ENCODE measurements at places on chromosomes 7 and 10.

DNA sequence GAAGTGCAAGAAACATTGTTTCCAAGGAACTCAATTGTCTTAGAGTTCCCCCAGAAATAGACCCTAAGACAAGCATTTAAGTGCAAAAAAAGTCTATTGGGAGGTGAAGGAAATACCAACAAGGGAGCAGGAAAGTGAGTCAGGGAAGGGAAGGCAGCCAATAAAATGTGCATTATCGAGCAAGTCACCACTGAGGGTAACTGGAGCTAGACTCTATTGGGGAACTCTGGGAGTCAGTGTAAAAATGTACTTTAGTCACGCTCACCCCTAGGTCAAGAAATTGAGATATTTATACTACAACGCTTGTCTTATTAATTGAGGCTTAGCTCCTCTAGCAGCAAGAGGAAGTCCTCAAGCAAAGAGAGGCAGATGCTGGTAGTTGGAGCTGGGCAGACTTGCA is 137.7 kb downstream of the RTKN2 start:
- DNase-seq, result no peak

DNA sequence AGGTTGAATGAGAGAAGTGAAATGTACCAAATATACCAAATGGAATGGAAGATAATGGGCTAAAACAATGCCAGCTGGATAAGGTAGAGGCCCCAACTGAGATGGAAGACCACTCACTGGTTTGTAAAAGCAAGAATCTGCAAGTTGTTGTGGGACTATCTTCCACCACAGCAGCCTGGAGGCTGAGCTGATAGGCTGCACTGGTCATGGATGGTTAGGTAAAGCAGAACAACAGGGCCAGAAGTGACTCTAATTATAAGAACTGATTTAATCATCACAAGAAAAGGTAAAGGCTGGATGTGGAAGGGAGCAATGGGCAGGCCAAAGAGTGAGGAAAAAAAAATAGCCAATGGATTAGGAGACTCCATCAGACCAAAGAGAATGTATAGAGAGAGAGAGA is 11.8 kb downstream of the TFEC start:
- no peak for DNase-seq

GRCh38 chr10:128054163-128054970 is 71.9 kb downstream of the MKI67 start:
- DNase-seq, result no peak

DNA sequence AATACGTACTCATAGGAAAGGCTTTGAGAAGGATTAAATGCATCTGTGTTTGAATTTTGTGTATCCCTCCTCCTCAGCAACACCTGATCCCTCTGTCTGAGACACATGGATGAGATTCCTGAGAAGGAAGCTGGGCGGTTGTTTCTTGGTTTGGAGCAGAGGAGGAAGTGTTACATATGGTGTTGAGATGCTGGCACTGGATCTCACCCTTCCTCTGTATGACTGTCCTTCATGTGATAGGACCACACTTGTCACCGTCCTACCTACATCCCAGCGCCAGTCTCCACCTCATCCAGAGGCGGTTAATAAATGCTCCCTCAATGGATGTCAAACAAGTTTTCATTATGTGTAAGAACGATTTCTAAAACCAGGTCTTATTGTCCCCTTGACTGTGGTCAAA is 49.4 kb upstream of the KLF6 start:
- DNase-seq, result no peak

DNA sequence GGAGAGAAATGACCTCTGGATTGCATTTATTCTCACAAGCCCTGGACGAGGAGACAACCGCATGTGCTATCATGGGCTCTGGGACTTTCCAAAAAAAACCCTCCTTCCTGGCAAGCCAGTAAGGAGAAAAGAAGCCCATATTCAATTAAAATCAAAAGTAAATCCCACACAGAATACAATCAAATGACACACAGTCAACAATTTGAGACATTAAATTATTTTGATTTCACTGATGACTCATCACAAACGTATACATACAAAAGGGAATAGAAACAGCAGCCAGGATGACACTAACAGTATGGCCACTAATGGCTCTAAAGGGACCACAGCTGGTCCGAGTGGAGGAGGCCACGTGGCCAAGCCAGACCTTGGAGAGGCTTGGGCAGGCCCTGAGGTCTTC is 24.9 kb downstream of the LRRC20 start:
- no peak for DNase-seq

- no peak for DNase-seq
These were observed 2.4 kb downstream of the CCDC71L start for GRCh38 chr7:106658316-106659165.

GRCh38 chr10:82438277-82438676 is 563.3 kb downstream of the NRG3 start:
- DNase-seq, result no peak

- no peak for DNase-seq
These were observed 4.8 kb downstream of the UPK3B start for GRCh38 chr7:76514926-76515771.

DNA sequence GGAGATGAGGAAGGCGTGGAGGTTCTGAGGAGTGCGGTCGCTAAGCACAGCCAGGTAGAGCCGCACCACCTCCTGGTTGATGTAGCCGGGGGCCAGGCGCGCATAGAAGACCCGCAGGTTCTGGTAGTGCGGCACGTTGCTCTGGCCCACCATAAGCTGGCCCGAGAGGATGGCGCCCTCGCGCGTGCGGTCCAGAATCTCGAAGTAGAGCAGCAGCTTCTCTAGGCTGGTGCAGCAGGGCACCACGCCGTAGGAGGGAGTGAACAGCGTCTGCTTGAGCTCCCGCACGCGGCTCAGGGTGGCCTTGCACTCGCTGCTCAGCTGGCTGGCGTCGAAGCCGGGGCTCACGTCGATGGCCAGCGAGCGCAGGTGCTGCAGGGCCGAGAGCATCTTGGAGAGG is 77.8 kb upstream of the TNRC18 start:
- DNase-seq, result no peak

GRCh38 chr7:107405559-107405958 is 64.3 kb upstream of the GPR22 start:
- no peak for DNase-seq

Measured in left renal pelvis (tissue), 4 donors.